ENCODE measurements at places on chromosomes 4 and X.

- DNase-seq: no peak
Measured at GRCh38 chrX:125203365-125203736, 116.3 kb upstream of the TEX13C start.

- no peak for DNase-seq
Measured at GRCh38 chrX:20361890-20362262, 95.2 kb upstream of the RPS6KA3 start.

- DNase-seq: no peak
Measured at GRCh38 chr4:55323375-55323774, 22.7 kb upstream of the SRD5A3 start.

- no peak for DNase-seq
Measured at GRCh38 chrX:109954333-109954732, 48.6 kb upstream of the TMEM164 start.

- DNase-seq: no peak
Measured at GRCh38 chr4:48141048-48141447, 7.0 kb upstream of the TXK start.

DNA sequence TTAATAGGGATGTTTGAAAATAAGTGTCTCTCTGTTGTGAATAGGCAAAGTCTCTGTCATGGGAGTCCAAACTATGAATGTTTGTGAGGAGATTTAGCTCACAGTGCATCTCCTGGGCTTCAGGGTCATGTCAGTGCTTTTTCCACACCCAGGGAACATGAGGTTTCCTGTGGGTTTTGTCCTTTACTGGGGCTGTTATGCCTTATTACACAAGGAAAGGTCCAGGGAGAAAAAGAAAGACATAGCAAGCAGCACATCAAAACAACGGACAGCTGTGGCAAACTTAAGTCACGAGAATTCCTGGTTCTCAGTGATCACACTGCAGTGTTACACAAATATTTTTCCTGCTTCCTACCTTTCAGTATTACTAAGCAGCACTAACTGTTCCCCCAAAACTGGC is 99.4 kb downstream of the MBNL3 start:
- DNase-seq: no peak

DNA sequence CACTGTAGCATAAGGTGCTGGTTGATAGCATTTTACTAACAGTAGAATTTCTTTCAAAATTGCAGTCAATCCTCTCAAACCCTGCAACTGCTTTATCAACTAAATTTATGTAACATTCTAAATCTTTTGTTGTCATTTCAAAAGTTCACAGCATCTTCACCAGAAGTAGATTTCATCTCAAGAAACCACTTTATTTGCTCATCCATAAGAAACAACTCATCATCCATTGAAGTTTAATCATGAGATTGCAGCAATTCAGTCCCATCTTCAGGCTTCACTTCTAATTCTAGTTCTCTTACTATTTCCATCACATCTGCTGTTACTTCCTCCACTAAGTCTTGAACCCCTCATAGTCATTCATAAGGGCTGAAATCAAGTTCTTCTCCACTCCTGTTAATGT is 21.7 kb downstream of the LAMTOR3 start:
- no peak for DNase-seq

GRCh38 chr4:1727117-1728031 is 6.1 kb downstream of the TACC3 start:
- no peak for DNase-seq

DNA sequence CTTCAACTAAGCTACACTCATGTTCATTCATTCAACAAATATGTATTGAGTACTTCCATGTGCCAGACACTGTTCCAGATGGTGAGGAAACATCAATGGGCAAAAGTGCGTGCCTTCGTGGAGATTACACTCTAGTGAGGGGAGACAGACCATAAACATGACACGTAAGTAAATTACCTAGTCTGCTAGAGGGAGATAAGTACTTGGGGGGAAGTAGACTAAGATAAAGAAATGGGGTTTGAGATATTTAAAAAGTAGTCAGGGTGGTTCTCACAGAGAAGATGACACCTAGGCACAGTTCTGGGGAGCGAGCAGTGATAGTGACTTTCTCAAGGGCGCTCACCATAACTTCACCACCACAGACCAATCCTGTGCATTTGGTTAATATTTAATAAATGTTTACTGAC is 11.7 kb downstream of the JCHAIN start:
- no peak for DNase-seq

DNA sequence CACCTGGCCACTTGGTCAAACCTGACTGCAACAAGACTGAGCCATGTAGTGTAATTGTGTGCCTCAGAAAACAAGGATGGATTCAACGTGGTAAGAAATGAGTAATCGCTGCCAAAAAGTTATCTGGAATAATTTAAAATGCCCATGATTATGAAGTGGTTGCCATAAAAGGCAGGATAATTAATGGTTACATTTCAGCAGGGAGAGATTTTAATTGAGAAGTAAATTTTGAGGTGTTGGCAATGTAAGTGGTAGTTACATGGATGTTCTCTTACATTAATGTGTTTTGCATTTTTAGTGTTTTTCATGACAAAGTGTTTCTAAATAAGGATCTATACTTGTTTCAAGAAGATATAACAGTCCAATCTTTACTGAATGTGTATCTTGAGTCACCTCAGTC is 15.7 kb downstream of the HAUS3 start:
- DNase-seq: no peak

DNA sequence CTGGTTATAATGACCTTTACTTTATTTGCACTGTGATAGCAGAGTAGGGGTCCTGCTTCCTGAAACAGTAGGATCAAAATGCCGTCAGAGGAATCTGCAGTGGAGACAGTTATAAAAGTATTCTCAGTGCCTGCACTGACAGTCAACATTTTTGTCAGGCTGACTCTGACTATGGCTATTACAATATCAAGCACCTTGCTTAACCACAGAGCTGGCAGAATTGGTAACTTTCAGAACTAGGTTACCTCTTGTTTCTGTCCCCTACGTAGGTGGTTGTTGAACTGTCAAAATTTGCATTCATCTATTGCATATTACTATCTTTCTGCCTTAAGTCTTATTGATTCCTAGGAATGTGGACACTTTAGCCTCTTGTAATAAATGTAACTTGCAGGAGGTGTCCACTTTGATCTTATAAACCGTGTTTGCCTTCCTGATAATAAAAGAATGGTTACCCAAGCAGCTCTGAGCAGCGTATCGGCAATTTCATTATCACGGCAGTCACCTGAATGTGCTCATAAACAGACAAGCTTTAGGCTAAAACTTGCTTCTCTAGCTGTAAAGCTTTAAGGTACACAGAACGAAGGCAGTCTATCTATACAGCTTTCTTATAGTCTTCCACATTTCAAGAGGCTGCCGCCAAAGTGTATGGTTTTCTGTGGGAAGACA is 353.0 kb upstream of the GALNT7 start:
- DNase-seq: no peak

DNA sequence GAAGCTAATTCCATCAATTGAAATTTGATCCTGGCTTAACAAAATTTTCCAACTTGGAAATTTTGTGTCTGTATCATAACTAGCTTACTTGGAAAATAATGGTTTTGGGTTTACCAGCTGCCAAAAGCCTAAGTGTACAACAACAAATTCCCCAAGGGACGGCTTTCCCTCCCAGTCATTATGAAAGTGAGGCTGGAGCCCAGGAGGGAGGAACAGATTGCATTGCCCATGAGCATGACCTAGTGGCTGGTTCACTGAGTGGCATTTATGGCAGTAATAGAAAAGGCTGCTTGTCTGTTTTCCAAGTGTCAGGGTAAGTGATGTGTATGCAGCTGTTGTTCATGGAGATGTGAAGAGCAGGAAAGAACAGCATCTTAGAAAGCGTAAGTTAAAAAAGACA is 70.8 kb upstream of the HHIP start:
- DNase-seq: no peak

- DNase-seq: no peak
Measured at GRCh38 chrX:153380691-153381090, 20.5 kb downstream of the PNMA6E start.

GRCh38 chr4:188911707-188912106 is 772.5 kb downstream of the TRIML1 start:
- no peak for DNase-seq

DNA sequence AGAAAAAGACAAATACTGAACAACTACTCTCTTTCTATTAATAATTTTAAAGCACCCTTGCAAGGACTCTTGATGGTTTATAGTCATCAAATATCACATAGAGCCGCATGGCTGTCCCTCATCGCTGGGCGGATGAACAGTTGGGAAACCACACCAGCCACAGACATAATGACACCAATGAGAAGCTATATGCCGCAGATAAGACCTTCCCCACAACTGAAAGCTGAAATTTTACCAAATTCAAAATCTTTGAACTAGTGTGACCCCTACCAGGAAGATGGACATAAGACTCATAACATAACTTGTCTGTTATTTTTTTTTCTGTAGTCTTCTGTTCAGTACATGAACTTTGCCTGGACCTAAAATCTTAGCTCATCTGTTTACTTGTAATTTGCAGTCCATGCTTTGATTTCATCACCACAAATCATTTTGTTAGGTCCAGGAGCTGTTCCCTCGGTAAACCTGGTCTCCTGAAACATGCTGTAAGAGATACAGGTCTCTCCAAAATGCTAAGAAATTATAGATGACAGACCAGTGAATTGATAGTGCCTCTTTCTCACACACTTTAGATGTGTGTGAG is 157.3 kb upstream of the RAPGEF2 start:
- DNase-seq: no peak

- no peak for DNase-seq
Measured at GRCh38 chr4:91057871-91058270, 930.7 kb downstream of the CCSER1 start.

DNA sequence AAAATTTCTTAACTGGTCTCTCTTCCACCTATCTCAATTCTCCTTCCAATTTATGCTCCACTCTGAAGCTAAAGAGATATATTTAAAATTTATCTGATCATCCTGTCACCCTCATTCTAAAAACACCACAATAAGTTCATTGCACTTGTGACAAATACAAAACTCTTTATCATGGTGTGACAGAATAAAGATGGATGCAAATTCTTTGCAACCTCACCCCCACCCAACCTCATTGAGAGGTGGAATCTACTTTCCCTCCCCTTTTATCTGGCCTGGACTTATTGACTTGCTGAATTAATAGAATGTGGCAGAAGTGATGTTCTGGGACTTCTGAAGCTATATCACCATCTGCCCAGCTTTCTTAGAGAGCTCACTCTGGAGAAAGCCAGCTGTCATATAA is 46.5 kb downstream of the IDS start:
- no peak for DNase-seq

DNA sequence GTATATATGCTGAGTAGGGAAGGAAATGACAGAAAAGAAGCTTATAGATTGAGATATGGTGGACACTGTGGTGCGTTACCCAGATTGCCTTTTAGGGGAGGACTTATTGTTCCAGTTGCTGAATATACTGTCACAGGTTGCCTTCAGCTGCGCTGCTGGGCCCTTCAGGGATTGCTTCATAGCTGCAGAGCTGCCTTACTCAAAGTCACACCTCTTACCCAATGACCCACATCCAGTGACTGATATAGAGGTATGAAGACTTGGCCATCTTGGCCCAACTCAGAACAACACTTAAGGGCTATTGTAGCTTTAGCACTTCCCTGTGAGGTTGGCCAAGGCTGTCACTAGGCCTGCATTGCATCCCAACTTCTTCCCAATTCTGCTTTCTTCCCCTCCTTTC is 63.4 kb upstream of the TMEM164 start:
- no peak for DNase-seq

GRCh38 chrX:861921-862320 is 231.3 kb downstream of the SHOX start:
- DNase-seq: no peak

DNA sequence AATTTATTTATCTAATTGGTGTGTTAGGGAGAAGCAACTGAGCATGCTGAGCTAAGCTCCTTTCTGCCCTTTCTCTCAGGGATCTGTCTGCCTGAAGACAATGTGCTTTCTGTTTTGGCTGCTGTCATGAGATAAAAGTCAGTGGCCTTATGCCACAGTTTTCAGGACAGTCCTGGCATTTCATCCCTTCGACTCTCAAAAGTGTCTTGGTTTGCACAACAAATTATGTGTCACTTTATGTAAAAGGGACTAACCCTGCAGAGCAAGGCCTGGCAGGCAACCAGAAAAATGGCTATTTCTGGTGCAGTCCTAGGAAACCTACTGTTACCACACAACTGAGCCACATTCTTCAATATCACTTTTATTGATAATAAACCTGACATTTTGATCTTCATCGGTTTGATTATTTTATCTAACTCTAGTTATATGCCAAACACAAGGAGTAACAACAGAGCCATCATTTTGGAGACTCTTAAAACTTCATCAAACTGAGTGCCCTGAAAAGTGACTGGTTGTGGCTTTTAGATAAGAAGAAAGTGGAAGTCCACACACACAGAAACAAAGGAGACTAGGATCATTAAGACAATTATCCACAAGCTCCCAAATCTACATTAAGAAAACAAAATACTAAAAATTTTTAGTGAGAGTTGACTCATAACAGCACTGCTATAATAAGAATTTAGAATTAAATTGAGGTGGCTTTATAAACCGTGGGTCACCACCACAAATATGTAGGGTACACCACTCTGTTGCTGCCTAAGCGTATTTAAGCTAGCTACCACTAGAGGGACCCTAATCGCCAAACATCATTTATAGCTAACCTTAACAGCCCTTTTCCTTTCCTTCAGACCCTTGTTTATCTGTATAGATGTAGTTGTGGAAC is 95.9 kb upstream of the PTPN13 start:
- DNase-seq: no peak

GRCh38 chrX:115494161-115494560 is 66.8 kb upstream of the PLS3 start:
- DNase-seq: no peak

- DNase-seq: no peak
Measured at GRCh38 chr4:72208421-72209075, 176.7 kb downstream of the NPFFR2 start.

DNA sequence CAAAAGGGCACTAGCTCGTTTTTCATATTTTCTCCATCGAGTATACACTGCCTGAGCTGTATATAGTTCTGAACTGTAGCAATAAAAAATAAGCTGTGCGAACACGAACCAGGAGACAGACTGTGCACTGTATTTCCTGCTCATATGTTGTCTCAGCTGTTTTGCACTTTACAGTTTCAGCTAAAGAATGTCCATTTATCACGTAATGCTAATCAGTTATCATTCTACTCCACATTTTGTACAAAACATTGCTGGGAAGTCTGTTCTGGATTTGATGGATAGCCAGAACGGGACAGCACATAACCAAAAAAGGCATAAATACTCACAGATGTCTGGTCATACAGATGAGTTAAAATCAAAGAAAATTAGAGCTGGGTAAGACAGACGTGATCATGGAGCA is 315.5 kb upstream of the ADGRL3 start:
- DNase-seq: no peak

GRCh38 chrX:48035891-48036290 is 29.1 kb downstream of the SPACA5 start:
- DNase-seq: no peak

DNA sequence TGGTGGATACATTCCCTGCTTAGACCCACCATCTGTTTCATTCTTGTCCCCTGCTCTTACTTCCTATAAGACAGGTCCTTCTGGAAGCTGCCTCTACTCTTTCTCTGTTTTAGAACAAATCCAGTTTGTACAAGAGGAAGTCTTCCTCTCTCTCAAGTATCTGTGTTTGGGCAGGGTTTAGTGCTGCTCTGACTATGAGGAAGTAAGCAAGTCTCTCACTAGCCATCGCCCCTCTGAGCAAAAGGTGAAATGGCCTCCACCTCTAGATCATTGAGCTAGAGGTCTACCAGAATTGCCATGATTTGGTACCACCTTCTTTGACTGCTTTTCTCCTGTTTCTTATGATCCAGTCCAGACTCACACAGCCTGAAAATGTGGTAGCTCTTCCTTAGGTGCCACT is 8.4 kb downstream of the BTK start:
- DNase-seq: no peak

- DNase-seq: no peak
Measured at GRCh38 chr4:7253341-7253700, 61.0 kb downstream of the SORCS2 start.

All from stimulated activated CD8-positive, alpha-beta memory T cell treated with anti-CD3 and anti-CD28 coated beads, Interleukin-7, amount 100 ng/mL, for 48 hours (primary cell).